ENCODE measurements at places on chromosomes 16 and 17. TPM values are rescaled to one million over a fixed set of nuclear protein-coding genes. Genes with fewer than 3 reads are reported as not detected.

DNA sequence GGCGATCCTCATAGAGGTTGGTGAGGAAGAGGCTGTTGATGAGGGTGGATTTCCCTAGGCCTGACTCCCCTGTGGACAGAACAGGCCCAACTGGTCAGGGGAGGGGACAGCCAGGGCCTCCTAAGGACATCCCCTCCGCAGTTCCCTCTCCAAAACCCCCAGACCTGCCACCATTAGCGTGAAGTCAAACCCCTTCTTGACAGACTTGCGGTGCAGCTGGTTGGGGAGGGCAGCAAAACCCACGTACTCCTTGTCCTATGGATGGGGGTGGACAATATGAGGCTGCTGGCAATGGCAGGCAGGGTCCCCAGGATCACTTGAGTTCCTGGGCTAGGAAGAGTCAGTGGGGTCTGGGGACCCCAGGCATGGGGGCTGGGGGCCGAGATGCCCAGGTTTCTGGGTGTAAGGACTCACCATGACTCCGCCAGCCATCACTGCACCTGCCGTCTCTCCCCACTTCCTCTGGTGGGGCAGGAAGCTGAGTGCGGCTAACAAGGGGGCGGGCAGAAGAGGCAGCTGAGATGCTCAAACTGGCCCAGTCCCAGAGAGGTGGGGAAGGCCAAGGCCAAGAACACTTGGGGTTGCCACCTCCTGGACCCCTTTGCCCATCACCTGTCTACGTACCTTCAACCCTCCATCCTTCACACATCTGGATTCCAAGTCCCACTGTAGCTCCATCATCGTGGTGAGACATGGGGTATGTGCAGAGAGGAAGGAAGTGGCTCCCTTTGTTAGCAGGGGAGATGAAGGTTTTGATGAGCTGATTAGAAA is at the start of gene SEPTIN1:
Gene SEPTIN1 (minus strand): TSS at position 451 of the 771 bp plus-strand sequence. CDS start 19 bp downstream, at position 432.
- H3K27me3 ChIP-seq = no peaks in the 10 kb centered on the region
- peak; percentile 84 for DNase-seq
- H3K36me3 ChIP-seq = peaks cover 25% of the 10 kb centered on the region
- peaks cover 35% of the 10 kb centered on the region for H3K4me1 ChIP-seq
- peak within 1 kb of the TSS; percentile 98 for H3K27ac ChIP-seq

GRCh38 chr16:425740-426114 is 278 bp downstream of the RAB11FIP3 start:
- DNase-seq = no peak
- H3K27ac ChIP-seq = peak overlapping the region; percentile 76
- H3K27me3 ChIP-seq = peaks cover 16% of the 10 kb centered on the region
- peaks cover 19% of the 10 kb centered on the region for H3K4me1 ChIP-seq
- peak overlapping the region; percentile 86 for H3K4me3 ChIP-seq

DNA sequence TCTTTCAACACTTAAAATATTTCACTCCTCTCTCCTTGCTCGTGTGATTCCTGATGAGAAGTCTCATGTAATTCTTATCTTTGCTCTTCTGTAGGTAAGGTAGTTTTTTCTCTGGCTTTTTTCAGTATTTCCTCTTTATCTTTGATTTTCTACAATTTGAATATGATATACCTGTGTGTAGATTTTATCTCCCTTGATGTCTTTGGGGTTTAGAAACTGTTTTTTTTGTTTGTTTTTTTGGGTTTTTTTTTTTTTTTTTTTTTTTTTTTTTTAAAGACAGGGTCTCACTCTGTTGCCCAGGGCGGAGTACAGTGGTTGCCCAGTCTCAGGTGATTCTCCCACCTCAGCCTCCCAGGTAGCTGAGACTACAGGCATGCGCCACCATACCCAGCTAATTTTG is 26.6 kb downstream of the MOSMO start:
- H3K27me3 ChIP-seq = no peaks in the 10 kb centered on the region
- no peak overlapping the region for H3K4me3 ChIP-seq
- no peak for DNase-seq
- H3K27ac ChIP-seq = no peak overlapping the region
- peaks cover 11% of the 10 kb centered on the region for H3K4me1 ChIP-seq

- no peak overlapping the region for H3K27ac ChIP-seq
- peaks cover 12% of the 10 kb centered on the region for H3K27me3 ChIP-seq
- DNase-seq = no peak
- H3K4me1 ChIP-seq = peaks cover 13% of the 10 kb centered on the region
- H3K36me3 ChIP-seq = no peaks in the 10 kb centered on the region
Observed at GRCh38 chr16:81841722-81842121, 62.6 kb downstream of the PLCG2 start.

DNA sequence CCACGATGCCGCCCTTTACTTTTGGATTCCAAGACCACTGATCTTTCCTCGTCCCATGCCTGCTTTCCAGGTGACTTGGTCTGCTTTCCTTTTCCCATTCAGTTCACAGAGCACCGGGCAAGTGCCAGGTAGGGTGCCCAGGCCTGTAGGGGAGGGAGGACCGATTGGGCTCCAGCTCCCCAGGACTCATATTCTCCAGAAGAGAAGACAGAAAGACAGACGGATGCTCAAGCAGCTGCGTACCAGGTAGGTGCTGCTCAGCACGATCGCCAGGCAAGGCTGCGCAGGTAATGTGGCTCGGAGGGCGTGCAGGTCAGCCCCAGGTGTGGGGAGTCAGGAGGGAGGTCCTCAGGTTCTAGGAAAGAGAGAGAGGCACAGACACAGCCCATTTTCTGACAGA is 67.5 kb upstream of the ZNF423 start:
- no peaks in the 10 kb centered on the region for H3K4me1 ChIP-seq
- DNase-seq = no peak
- no peaks in the 10 kb centered on the region for H3K36me3 ChIP-seq
- no peak overlapping the region for H3K27ac ChIP-seq
- H3K4me3 ChIP-seq = no peak overlapping the region

- no peak overlapping the region for H3K4me3 ChIP-seq
- H3K27ac ChIP-seq = no peak overlapping the region
- peaks cover 61% of the 10 kb centered on the region for H3K36me3 ChIP-seq
- no peaks in the 10 kb centered on the region for H3K27me3 ChIP-seq
- H3K4me1 ChIP-seq = peaks cover 42% of the 10 kb centered on the region
Observed at GRCh38 chr16:50762241-50762640, 20.4 kb downstream of the CYLD start.

DNA sequence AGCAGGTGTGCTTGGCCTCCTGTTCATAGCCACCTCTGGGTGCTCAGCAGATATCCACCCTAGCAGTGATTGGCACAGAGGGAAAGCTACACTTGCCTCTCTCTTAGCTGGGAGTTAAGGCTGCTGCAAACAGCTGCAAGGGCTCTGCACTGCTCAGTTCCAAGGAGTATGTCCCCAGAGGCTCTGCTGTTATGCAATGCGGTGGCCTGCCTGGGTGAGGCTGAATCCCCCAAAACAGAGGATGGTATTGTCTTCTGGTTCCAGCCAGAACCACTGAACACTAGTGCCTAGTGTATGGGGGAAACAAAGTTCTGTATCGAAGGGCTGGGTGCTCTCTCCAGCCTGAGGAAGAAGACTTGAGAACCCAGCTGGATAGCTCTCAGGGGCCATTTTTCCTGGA is 16.8 kb downstream of the TMEM94 start:
- H3K36me3 ChIP-seq = peaks cover 10% of the 10 kb centered on the region
- DNase-seq = no peak
- no peaks in the 10 kb centered on the region for H3K4me1 ChIP-seq

DNA sequence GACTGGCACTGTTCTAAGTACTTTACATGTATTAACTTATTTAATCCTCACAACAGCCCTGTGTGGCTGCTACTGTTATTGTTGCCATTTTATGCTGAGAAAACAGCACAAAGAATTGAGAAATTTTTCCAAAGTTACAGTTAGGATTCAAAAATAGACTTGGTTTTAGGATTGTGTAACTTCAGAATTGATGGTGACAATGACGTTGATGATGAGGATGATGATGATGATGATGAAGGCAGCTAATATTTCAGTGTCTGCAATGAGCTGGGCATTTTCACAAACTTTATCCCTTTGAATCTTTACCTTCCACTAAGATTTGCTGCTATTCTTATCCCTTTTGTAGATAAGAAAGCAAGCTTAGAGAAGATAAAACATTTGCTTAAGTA is 22.1 kb downstream of the PRKCB start:
- H3K36me3 ChIP-seq = peaks cover 31% of the 10 kb centered on the region
- H3K27me3 ChIP-seq = no peaks in the 10 kb centered on the region
- H3K4me1 ChIP-seq = peaks cover 57% of the 10 kb centered on the region
- H3K27ac ChIP-seq = peak overlapping the region; percentile 17

DNA sequence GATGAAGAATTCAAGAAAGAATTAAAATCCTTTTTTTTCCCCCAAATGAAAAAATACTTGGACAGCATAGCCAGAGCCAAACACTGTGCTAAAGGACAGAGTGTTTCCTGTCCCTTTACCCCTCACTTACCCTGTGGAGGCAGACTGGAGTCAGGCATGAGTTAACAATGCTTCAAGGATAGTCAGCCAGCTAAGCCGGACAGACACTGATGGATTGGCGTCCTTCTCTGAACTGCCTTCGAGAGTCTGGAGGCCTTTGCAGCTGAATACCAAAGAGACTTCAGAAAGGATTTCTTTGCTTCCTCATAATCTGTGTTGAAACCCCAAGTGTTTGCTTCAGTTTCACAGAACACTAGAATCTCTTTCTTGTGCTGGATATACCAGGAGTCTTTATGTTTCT is 4.6 kb downstream of the METTL9 start:
- H3K27me3 ChIP-seq = no peaks in the 10 kb centered on the region
- DNase-seq = no peak
- peaks cover 5% of the 10 kb centered on the region for H3K36me3 ChIP-seq

DNA sequence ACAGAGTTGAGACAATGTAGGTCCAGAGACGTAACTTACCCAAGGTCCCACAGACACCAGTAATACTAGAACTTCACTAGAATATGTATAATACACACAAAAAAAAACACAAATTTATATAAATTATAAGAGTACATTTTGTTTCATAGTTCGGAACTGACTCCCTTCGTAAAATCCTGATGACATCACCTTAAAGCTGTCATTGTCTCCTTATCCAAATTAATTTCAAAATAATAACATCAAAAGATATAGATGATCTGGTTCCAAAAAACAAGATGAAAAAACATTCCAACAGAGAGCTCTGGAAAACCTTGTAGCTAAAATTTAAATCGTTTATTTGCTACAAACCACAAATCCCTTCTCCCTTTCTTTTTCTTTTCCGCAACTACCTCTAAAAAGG is 10.0 kb downstream of the FBXL20 start:
- H3K27ac ChIP-seq = no peak overlapping the region
- H3K36me3 ChIP-seq = no peaks in the 10 kb centered on the region
- H3K27me3 ChIP-seq = no peaks in the 10 kb centered on the region
- H3K4me3 ChIP-seq = no peak overlapping the region

- no peaks in the 10 kb centered on the region for H3K36me3 ChIP-seq
- no peaks in the 10 kb centered on the region for H3K4me1 ChIP-seq
- no peaks in the 10 kb centered on the region for H3K27me3 ChIP-seq
Observed at GRCh38 chr16:19781226-19781625, 63.2 kb downstream of the IQCK start.

Gene EZH1
- total RNA-seq = 83.1 TPM

Gene CDH13
- total RNA-seq = not detected

Gene SPEM3
- not detected for total RNA-seq

Gene CD300E
- not detected for total RNA-seq

Gene CPNE2
- total RNA-seq = 11.4 TPM

Gene SPNS2
- 6.7 TPM for total RNA-seq
